ENCODE measurements at places on chromosomes 7 and 10.
A peak's percentile ranks its signal among the peaks of the same experiment; 100 is the strongest.

- DNase-seq = no peak
Observed at GRCh38 chr10:114800361-114800760, 21.2 kb upstream of the FHIP2A start.

DNA sequence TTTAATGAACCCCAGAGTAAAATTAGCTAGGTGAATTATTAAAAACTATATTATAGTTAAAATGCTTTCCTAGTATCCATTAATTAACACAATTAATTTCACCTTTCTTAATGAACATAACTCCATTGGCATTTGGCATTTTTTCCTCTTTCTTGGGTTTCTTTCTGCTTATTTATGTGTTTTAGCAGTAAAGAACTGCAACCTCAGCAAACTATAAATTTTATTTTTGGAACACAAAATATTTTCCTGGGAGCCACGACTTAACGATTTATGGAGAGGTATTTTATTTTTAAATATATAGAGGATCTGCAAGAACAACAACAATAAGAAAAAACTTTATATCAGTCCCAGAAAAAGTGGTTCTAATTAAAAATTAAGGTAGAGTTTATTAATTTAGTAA, 447.4 kb upstream of the ETV1 start:
- DNase-seq = no peak

DNA sequence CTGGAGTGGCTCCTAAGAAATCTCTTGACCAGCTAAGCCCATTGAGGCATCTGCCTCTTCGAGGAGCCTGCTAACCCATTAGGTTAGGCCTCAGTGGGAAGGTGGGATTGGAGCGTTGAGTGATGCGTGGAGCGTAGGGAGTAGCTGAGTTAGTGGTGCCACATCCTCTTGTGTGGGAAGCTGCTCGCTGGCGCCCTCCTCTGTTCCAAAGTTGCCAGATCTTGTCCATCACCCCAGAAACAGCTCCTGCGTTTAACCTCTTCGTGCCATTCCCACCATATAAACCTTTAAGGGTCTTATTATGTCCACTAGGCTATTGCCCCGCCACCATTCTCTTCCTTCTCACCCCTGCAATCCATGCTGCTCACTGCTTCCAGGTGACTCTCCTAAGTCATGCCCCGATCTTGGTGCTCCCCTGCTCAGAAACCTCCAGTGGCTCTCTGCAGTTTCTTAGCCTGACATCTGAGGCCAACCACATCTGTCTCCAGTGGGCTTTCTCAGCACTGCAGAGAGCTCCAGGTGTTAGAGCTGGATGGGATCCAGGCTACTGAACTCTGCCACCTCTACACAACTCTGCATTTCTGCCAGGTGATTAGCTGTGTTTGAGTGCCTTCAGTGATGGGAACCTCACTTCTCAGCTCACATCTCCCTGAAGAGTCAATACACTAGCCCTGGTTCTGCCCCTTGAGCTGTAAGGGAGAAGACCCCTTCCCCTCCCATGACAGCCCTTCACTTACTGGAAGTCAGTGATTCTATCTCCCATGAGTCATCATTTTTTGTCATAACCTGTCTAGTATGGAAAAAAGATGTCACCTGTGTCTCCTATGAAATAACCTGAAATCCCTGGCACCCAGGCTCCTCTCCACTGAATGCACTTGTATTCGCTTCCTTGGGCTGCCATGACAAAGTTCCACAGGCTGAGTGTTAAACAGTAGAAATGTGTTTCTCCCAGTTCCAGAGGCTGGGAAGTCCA, 65.0 kb upstream of the FGFR2 start:
- DNase-seq = no peak

DNA sequence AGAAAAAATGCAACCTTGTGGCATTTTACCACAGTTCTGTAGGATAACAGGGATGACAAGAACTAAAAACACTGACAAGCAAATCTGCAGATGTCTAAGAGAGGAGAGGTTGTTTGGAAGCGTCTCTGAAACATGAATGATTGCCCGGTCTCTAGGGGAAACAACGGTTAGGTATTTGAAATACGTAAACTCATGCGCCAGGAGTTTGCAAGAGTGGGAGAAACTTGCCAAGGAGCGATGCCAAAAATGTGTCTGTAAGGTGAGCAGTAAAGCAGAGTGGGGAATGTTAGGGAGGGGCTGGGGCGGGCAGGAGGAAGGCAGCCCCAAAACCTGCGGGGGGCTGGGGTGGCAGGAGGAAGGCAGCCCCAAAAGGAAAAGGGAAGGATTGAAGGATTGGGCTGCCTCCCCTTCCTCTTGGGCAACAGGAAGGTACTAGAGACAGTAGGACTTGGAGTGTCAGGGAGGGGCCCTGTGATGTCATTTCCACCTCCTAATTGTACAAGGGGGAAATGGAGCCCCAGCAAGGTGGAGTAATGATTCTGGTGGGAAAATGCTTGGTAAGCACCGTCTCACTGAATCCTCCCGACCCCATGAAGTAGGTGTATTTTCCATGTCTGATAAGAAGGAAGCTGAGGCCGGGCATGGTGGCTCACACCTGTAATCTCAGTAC, 33.2 kb upstream of the PLEKHA1 start:
- DNase-seq = no peak

GRCh38 chr7:39936761-39937160, 13.3 kb upstream of the CDK13 start:
- no peak for DNase-seq

DNA sequence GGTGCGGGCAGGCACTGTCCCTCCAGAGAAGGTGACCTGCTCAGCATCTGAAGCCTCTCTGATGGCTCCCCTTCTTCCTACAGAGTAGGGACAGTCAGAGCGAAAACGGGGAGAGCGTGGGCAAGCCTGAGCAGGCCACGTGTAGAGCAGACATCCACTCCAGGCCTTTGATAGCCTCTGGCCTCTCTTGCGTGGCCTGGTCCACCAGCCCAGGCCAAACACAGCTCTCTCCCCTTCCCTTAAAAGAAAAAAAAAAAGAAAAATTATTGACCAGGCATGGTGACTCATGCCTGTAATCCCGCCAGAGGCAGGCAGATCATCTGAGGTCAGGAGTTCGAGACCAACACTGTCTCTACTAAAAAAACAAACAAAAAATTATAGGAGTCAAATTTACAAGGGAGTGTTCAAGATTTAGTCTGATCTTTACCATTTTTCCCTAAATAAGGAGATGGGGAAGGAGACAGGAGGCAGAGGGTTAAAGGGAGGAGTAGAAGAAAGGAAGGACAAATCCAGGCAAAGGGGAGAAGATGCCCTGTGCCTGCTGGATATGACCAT, 84.8 kb downstream of the PLXNA4 start:
- no peak for DNase-seq

GRCh38 chr10:77332256-77332655, 305.4 kb downstream of the KCNMA1 start:
- no peak for DNase-seq

GRCh38 chr10:97207131-97207530, 21.4 kb upstream of the SLIT1 start:
- DNase-seq = no peak

- no peak for DNase-seq
Observed at GRCh38 chr10:76116523-76116922, 685.1 kb downstream of the LRMDA start.

- DNase-seq = no peak
Observed at GRCh38 chr7:44539669-44540506, 1.2 kb downstream of the NPC1L1 start.

DNA sequence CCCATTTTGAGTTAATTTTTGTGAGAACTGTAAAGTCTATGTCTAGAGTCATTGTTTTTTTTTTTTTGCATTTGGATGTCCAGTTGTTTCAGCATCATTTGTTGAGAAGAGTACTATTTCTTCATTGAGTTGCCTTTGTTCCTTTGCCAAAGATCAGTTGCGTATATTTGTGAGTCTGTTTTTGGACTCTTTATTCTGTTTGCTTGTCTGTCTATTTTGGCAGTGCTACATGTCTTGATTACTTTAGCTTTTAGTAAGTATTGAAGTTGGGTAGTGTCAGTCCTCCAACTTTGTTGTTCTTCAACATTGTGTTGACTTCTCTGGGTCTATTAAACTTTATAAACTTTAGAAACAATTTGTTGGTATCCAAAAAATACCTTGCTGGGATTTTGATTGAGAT, 31.6 kb downstream of the CCDC7 start:
- DNase-seq = no peak

DNA sequence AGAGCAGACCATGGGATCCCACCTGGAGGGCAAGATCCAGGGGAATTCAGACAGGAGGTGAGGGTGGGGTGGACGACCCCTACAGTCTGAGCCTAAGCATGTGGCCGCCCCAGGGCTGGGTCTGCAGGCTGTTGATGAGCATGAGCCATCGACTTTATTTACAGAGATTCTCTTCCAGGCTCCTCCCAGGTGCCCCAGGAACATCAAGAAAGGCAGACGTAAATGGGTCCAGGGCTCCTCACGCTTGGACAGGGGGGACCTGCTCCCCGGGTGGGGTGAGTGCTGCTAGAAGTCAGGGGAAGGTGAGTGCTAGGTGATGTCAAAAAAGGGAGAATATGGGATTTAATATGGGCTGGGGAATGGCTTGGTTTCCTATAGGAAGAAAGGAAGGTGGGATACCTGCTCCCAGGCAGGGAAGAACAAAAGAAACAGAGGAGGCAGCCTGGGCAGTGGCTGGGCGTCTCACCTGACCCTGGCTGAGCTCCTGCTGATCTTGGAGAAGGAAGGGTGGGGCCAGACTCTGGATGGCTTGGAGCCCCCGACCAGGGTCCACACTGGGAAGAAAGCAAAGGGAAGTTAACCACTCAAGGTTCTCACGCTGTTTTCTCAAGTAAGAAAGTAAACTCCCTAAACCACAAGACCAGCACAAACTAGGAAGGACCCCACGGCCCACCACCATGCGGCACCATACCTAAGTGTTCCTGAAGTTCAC, 162.1 kb upstream of the SHH start:
- no peak for DNase-seq

DNA sequence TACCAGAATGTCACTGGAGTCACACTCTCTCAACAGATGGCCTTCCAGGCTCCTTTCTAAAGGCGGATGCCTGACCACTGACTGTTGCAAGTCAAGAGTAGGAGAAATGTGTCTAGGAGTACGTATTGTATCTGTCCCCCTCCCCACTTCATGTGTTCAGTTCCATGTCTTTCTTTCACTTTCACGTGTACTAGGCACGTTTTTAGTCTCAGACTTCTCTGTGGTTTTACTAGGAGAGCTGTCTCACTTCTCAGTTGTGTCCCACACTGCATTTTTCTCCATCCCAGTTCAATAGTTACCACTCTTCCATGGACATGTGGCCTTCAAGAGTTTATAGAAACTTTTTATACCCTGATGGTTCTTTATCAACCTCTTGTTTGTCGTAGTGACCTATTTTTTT, 893.0 kb downstream of the NRG3 start:
- DNase-seq = no peak

DNA sequence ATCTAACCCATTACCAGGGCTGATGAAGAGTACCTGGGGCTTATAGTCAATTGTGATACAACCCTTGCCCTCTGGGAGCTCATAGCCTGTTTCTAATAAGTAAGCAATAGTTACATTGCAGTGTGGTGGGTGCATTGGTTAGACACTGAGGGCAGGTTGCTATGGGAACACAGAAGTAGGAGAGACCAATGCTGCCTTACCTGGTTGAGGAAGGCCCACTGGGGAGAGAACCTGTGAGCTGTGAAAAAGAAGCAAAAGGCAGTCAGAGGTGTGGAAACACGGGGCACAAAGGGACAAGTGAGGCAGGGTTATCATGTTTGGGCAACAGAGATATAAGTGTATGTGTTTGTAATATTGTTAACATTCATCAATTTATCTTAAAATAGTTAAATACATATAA, 51.9 kb downstream of the WDFY4 start:
- no peak for DNase-seq

- no peak for DNase-seq
Observed at GRCh38 chr10:71846816-71847215, 4.2 kb downstream of the PSAP start.

DNA sequence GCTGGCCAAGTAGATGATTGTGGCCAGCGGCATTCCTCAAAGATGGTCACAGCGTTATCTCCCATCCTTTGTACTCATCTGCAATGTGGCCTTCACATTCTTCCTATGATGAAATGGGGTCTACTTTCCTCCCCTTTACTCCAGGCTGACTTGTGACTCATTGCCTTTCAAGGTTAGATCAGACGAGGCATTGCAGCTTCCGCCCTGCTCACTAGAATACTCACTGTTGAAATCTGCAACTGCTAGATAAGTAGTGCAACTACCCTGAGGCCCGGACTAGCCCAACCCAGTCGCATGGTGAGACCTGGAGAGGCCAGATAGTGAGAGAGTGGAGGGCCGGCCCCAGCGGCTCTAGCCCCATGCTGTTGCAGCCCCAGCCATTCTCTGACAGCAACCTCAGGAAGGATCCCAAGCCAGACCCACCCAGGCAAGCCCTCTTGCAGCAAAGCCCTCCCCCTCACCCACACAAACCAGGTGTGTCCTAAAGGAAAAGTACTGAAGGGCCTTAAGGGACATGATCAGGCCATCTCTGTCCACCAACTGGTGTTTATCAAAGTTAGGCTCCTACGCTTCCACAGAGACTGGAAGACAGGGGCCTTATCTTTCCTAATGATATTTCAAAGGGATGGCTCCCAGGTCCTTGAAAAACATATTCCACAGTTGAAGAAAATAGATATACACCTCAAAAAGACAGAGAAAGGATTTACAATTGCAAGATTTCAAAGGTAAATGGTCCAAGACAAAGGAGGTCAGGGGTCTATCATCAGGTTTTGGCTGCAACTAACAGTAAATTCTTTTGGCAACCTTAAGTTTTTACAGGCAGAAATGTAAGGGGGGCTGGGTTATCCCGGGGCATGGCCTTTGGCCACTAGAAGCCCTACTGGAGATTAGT, 107.2 kb upstream of the TRIM24 start:
- DNase-seq = no peak

GRCh38 chr10:17765602-17766001, 13.6 kb downstream of the TMEM236 start:
- DNase-seq = no peak

DNA sequence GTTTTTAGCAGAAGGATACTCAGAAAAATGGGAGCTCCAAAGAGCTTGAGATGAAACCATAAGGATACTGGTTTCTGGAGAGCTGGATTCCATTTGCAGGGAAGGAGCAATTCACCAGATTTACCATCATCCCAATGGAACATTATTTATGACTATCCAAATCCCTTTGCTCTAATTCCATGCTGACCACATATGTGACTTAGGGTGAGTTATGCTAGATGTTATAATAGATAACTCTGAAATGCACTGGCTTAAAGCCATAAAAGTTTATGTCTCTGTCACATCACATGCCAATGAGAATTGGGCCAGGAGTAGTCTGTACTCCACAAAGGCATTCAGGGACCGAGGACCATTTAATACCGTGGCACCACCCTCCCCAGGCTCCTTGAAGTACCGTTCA, 185.2 kb downstream of the SKIDA1 start:
- DNase-seq = no peak

- DNase-seq = peak; percentile 41
Observed at GRCh38 chr10:44569193-44570091, 184.5 kb upstream of the CXCL12 start.
